ENCODE measurements at places on chromosomes 1 and 21.

DNA sequence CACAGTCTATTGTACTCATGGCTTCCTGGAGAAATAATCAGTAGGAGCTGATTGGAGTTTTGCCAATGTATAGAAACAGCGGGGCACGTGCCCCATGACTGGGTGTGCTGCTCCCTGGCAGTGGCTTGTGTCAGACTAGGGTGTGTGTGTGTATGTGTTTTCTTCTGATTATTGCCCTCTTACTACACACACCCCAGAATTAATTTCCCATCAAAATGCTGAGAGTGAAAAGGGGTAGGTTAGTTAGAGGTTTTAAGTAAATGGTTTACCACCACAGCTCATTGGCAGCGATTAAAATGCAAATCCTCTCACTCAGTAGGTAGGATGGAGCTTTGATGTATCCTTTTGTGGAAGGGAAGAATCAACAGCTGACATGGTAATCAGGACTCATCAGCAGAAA, 29.9 kb downstream of the HHAT start:
- DNase-seq = no peak

GRCh38 chr1:37890378-37891014, 31.1 kb upstream of the MTF1 start:
- DNase-seq = peak; percentile 16

- no peak for DNase-seq
Observed at GRCh38 chr1:118395430-118395991, 210.5 kb upstream of the SPAG17 start.

DNA sequence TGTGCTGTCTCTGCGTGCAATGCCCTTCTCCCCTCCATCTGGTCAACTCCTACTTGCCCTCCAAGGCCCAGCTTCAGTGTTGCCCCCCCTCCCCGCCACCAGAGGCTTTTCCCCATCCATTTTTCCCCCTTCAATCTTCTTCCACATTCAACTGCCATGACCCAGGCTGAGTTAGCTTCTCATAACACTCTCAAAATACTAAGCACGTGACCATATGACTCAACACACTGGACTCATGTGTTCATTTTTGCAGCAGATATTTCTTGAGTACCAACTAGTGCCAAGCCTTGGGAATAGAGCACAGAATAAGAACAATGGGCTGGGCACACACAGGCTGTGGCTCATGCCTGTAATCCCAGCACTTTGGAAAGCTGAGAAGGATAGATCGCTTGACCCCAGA, 132.1 kb downstream of the IGSF21 start:
- no peak for DNase-seq

- no peak for DNase-seq
Observed at GRCh38 chr1:181117648-181118449, 29.3 kb downstream of the IER5 start.
